ENCODE measurements at places on chromosomes 3 and 15. TPM values are rescaled to one million over a fixed set of nuclear protein-coding genes. Genes with fewer than 3 reads are reported as not detected.
A peak's percentile ranks its signal among the peaks of the same experiment; 100 is the strongest.

- H3K27ac ChIP-seq: no peak overlapping the region
- H3K4me1 ChIP-seq: no peaks in the 10 kb centered on the region
- no peaks in the 10 kb centered on the region for H3K27me3 ChIP-seq
- no peak for DNase-seq
Observed at GRCh38 chr3:63076357-63076756, 201.1 kb upstream of the CADPS start.

DNA sequence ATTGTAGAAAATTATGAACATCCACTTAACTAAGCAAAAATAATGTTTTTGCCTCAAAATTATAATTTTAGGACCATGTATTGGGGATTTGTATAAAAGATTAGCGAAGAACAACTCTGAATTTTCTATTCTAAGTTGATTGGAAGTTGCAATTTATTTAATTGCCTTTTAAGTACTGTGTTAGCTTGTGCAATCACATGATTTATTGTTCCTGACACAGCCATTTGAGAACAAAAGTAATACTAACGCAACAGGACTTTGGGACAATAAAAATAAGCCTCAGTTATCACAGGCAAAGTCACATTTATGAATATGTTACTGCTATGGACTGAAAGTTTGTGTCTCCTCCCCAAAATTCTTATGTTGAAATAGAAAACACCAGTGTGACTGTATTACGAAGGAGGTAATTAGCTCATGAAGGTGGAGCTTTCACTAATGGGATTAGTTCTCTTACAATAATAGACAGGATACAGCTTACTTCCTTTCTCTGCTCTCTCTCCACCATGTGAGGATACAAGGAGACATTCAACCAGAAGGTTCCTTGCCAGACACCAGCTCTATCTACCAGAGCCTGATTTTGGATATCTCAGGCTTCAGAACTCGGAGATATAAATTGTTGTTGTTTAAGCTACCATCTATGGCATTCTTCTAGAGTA lies 745.9 kb downstream of the ZBBX start:
- H3K27me3 ChIP-seq: no peaks in the 10 kb centered on the region
- no peaks in the 10 kb centered on the region for H3K4me1 ChIP-seq
- H3K27ac ChIP-seq: no peak overlapping the region

Gene ACKR2
- 0.44 TPM for total RNA-seq

Gene LRRC34
- total RNA-seq: 2.8 TPM

Gene RPL14
- total RNA-seq: 2,924 TPM

DNA sequence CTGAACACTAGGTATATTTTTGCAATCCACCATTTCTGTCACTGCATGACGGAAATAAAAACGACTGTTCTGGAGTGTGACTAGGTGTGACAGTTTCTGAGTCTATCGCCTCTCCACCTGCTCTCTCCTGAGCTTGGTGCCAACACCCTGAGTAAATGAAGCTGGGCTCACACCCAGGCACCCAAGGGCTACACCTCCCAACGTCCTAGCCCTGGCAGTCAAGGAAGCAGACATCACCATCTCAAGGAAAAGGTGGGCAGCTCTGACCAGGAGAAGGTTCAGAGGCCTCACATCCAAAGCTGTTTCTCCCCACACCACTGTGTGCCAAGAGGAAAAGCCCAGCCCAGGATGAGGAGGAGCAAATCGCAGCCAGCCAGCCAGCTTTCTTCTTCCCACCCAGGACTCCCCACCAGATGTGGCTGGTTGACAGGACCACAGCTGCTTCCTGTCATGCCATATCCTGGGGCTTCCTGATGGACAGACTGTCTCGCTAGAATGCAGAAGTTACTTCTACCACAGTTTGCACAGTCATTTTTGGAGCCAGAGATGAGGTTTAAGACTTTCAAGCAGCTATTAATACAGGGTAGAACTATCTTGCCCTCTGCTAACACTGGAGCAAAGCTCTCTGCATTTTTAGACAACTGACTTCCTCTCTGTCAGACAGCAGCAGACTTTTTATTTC lies 3.3 kb downstream of the SCAMP2 start:
- H3K27me3 ChIP-seq: no peaks in the 10 kb centered on the region
- peaks cover 21% of the 10 kb centered on the region for H3K36me3 ChIP-seq
- peaks cover 74% of the 10 kb centered on the region for H3K4me1 ChIP-seq
- peak overlapping the region; percentile 45 for H3K4me3 ChIP-seq
- peak; percentile 78 for DNase-seq
- H3K27ac ChIP-seq: peak overlapping the region; percentile 91

Gene ARIH1
- total RNA-seq: 169 TPM
